Thyroid gland (tissue), 4 donors: ENCODE measurements at places on chromosomes 16 and 17.

DNA sequence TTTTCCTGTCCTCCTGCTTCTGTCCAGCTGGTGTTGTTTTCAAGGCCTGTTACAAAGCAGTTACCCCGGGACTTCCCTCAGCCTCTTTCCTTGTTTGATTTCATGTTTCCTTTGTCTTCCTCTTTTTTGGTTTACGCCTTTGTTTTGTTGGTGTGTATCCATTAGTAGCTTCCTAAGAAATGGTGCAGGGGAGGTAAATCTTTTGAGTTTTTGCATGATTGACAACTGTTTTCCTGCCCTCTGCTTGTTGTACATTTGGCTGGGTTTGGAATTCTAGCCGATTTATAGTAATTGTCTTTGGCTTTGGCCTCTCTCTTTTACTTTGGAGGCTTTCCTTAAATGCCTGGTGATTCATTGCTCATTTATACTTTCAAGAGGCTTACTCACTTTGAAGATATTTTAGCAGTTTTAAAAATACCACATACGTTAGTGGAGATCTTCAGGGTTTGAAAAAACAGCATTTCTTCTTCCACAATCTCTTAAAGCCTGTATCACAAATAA lies 32.8 kb downstream of the DNAH2 start:
- DNase-seq = no peak

DNA sequence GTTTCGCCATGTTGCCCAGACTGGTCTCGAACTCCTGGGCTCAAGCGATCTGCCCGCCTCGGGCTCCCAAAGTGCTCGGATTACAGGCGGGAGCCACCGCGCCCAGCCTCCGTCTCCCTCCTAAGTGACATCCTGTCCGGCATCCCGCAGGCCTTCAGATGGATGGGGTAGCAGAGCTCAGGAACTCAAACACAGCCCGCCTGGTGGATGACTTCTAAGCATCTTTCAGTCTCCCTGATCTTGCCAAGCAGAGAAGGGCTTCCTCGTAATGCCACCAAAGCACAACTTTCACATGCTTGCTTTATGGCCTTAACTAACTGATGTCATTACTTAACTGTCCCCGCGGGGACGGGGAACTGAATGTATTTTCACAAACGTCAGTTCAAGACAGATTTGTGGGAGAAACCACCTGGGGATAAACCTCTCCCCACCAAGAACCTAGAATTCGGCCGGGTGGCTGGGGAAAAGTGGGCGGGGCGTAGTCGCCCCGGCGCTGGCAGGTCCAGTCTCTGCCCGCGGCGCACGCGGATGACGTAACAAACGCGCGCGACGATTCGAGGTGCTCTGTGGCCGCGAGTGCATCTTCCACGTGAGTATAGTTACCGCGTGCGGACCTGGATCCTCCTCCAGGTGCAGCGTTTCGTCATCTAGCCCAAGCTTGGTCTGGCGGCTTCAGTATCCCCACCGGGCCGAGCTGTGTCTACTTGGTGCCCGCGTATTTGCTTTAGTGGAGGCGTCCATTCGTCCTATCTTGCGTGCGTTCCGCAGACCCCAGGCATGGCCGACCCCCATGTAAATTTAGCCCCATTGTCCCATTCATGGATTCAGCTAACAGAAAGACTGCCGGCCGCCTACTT lies at the start of gene PFAS:
TSS of gene PFAS (plus strand) at position 539 of the 857 bp plus-strand sequence. CDS start 4,649 bp downstream, outside the sequence.
- DNase-seq = peak; percentile 96

DNA sequence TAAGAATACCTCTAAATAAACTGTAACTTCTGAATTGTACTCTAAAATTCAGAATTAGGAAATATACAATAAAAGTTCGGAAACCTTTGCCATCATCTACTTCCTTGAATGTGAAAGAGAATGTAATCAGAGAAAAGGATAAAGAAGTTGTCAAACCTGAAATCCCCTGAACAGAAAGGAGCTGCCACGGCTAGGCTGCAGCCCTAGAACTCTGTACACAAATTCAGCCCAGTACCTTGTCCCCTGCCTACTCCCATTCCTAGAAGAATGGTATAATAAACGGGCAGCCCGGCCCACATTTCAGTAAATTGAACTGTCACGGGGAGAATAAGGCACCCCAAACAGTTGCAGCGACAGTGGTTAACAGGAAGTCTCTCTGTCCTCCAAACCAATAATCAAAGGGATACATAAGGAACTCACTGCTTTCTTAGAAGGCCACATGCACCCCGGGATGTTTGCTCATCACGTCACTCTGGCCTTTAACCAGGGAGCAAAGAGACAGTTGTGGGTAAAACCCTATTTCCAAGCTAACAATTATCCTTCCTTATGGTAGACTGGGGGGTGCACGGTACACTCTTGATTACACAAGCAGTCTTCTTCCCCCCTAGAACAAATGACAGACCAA lies 24.3 kb upstream of the RFFL start:
- DNase-seq = peak; percentile 40

DNA sequence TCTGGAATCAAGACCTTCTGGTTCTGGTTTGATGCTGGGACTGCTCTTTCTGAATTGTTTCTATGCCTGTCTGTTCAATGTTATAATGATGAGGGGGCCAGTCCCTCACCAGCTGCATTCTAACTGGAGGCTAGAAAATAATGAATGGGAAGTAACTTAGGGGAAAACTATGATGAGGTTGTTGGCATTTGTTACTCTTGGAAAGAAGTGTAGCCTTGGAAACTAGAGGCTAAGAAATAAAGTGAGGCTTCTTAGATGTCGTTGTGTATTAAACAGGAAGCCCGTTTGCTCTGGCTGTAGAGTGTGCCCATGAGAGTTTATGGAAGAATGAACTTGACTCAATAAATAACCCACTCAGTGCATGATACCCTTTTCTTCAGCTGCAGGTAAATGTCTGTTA lies 140.8 kb downstream of the PRKCA start:
- DNase-seq = no peak

GRCh38 chr16:55380485-55380884 lies 56.5 kb downstream of the IRX6 start:
- no peak for DNase-seq

DNA sequence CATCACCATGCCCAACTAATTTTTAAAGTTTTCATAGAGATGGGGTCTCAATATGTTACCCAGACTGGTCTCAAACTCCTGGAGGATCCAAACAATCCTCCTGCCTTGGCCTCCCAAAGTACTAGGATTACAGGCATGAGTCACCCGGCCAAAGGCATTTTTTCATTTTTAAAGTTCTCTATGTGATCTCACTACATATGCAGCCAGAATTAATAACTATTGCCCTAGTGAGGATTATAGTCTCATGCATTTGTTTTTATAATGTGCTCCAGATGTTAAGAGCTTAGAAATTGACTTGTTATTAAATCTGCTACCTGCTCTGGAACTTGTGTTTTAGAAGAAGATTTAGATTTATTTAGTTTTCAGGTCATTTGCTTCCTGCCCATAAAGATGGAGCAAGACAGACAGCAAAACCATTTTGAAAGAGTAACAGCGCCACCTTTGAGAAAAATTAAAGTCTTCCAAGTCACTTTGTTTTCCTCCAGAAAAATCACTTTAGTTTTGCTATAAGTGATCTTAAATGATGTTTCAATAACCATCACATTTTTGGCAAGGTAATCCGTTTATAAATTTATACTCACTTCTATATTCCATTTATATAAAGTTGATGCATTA lies 79.5 kb downstream of the CA4 start:
- no peak for DNase-seq

- DNase-seq = peak; percentile 25
Observed at GRCh38 chr16:9123871-9124270, 32.4 kb downstream of the HAPSTR1 start.
